Gastroesophageal sphincter (tissue), 4 donors: ENCODE measurements at places on chromosomes 2 and 18. TPM values are rescaled to one million over a fixed set of nuclear protein-coding genes. Genes with fewer than 3 reads are reported as not detected.

The GREB1 gene
- 5.1 TPM for total RNA-seq

The DBI gene
- total RNA-seq = 43.0 TPM

The ERFE gene
- total RNA-seq = 0.74 TPM

The RGPD4 gene
- total RNA-seq = 0.16 TPM

The PARD3B gene
- 29.6 TPM for total RNA-seq
